Amygdala (tissue), 56 donors: ENCODE measurements at places on chromosomes 1 and 21.

- no peak for DNase-seq
These were observed 34.1 kb upstream of the USH2A start for GRCh38 chr1:216457356-216457755.

GRCh38 chr1:156682166-156682890 lies 5.1 kb upstream of the NES start:
- no peak for DNase-seq

- DNase-seq, result no peak
These were observed 136.5 kb downstream of the ZZZ3 start for GRCh38 chr1:77545970-77546369.

- DNase-seq, result no peak
These were observed 7.8 kb downstream of the ABCD3 start for GRCh38 chr1:94425821-94426484.

DNA sequence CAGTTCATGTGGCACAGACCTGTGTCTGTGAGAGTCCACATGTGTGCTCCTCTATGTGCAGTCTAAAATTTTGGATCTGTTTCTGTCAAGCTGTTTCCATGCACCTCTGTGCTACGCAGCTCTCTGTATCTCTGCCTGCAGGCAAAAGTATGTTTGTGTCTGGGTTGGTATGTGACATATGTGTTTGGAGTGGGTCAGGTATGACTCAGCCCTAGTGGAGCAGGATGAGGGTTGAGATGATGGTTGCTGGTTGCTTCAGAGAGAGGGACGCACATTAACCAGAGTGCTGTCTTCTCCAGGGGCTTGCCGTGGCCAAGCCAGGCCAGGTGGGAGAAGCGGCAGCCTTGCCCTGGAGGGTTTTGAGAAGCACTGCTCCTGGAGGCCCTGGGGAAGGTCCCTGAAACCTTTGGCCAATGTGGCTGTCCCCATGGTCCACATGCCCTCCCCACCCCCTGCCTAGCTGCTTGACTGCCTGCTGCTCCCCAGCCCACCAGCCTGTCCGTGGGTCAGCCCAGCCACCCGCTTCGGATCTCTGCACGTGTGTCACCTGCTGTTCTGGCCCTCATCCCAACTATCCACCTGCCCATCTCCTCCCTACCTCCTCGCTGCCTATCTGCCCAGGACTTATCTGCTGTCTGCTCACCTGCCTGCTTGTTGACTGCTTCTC lies 4.1 kb upstream of the EVA1B start:
- DNase-seq, result no peak

DNA sequence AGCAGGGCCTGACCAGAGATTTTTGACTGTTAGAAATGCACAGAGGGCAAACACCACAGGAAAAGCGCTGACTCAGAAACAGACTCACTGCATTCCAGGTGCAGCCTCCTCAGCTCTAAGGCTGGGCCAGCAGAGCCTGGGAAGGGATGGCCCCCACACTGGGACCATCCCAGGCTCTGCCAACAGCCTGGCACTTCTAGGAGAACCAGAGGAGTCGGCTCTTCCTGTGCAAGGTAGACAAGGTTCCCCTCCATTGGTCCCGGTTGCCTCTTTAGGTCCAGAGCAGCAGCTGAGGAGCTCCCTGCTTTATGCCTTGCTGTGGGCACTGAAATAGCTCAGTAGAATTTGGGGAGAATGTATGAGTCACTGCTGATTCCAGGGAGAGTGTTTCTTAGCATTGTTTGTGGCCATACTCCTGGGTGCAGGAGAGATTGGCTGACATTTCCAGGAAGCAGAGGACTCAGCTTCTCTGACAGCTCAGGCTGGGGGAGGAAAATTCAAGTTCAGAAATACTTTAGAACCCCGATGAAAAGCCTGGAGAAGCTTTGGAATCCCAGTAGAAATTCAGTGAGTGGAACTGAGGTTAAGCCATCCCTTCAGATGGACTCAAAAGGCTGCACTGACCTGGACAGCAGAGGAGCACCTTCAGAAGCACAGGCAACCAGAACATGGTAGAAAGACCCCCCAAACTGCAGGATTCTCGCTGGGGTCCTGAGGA lies 19.7 kb downstream of the PRAMEF1 start:
- DNase-seq, result no peak
